ENCODE measurements at places on chromosomes 2 and 18.

DNA sequence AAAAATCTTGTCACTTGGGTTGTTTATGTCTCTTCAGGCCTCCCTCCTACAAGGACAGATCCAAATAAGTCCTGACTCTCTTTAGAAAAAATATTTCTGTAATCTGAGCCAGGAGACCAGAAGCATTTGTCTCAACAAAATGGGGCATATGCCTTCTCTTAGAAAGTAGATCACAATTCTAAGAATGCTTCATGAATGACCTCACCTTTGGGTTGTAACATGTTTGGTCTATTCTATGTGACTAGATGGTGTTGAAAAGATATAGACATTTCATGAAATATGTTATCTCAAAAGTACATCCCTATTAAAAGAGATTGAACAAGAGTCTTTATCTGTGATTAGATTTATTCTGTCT is 159.0 kb upstream of the SETBP1 start:
- DNase-seq, result no peak

DNA sequence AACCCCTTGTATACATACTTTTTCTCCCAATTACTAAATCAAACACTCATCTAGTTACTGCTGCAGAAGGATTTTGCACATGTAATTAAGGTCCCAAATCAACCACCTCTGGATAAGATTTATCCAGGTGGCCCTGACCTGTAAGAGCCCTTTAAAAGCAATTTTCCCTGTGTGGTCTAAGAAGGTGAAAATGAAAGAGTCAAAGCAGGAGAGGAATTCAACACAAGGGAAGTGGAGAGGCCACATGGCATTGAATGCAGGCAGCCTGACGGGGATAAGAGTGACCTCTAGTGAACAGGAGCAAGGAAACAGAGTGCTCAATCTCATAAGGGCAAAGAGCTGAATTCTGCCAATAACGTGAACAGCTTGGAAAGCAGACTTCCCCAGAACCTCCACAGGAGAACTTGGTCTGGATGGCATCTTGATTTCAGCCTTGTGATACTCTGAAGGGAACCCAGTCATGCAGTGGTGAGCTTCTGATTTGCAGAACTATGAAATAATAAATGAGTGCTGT is 27.2 kb downstream of the PPP3R1 start:
- DNase-seq, result no peak

- DNase-seq, result no peak
These were observed 183.4 kb upstream of the TANK start for GRCh38 chr2:160976797-160977196.

GRCh38 chr2:157107877-157108276 is 149.6 kb upstream of the GALNT5 start:
- no peak for DNase-seq

DNA sequence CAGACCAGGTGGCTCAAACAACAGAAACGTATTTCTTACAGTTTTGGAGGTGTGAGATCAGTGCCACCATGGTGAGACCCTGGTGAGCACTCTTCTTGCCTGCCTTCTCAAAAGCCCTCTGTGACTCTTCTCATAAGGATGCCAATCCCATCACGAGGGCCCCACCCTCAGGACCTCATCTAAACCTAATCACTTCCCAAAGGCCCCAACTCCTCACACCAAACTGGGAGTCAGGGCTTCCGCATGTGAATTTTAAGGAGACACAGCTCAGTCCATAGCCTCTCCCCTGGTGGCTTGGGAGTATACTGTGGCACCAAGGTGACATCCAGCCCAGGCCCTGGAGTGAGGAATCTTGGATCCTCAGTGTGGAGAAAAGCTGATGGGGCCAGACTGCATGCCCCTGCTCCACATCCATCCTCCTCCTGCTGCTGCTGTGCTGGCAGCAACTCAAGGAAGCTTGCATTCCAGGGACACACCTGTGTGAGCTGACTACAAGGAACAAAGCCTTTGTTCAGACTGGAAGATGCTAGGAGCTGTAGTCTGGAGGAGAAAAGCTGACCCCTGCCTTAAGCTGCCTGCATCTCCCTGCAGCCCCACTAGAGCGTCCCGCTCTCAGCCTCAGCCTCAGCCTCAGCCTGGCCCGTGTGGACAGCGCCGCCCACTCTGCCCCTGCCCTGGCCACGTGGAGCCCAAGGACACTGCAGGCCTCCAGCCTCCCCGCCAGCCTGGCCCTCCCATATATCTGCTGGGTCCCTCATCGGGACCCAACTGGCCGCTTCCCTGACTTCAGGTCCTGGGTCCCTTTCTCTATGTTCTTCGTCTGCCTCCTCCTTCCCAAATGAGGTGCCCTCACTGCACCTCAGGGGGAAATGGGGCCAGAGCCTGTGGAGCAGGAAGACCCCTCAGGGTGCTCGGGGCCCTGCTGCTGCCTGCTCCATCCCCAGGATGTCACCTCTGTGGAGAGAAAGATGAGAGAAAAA is 87.8 kb upstream of the RAB6C start:
- no peak for DNase-seq

DNA sequence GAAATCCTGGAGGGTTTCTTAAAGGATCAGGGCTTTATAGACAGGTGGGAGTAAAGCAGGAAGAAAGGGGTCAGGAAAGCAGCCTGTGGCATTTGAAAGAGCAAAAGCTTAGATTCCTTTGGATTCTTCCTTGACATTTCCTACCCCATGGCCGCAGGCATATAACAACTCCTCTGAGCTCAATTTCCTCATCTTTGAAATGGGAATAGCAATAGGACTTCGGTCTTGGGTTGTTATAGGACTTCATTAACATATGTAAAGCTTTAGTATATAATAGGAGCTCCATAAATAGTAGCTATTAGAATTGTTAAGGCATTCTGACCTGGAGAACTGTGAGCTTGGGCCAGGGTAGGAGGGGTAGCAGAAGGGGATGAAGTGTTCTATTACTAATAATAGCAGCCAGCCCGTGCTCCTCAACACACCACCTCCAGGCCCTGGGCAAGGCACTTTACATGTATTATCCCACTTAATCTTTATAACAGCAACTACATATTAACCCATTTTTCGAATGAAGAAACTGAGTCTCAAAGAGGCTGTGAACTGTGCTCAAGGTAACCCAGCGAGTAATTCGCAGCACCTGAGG is 10.6 kb downstream of the ZFP36L2 start:
- DNase-seq, result no peak

DNA sequence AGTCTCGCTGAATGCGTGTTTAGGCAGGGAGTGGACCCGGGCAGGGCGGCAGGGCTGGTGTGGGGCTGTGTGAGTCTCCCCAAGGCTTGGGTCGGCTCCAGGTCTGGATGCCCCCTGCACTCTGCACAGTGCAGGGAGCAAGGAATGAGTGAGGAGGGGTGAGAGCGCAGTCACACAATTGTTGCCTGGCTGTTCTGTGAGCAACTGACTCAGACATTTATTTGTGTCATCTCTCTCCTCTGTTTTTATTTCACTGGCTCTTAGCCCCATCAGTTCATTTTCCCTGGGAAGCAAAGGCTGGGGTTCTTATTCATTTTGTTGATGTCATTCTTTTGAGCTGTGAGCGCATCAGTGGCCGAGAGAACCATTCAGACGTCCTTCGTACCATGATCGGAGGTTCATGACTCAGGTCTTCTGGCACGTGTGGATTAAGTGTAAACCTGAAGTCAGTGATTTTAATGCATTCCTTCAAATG is 61.1 kb downstream of the GATA6 start:
- DNase-seq, result no peak

- DNase-seq, result no peak
These were observed 92.2 kb upstream of the MBOAT2 start for GRCh38 chr2:9095690-9096089.

- no peak for DNase-seq
These were observed 31.3 kb downstream of the GATA6 start for GRCh38 chr18:22200611-22201225.
